ENCODE measurements at places on chromosomes 16 and 17. TPM values are rescaled to one million over a fixed set of nuclear protein-coding genes. Genes with fewer than 3 reads are reported as not detected.

Gene DYNLRB2
- total RNA-seq: not detected

DNA sequence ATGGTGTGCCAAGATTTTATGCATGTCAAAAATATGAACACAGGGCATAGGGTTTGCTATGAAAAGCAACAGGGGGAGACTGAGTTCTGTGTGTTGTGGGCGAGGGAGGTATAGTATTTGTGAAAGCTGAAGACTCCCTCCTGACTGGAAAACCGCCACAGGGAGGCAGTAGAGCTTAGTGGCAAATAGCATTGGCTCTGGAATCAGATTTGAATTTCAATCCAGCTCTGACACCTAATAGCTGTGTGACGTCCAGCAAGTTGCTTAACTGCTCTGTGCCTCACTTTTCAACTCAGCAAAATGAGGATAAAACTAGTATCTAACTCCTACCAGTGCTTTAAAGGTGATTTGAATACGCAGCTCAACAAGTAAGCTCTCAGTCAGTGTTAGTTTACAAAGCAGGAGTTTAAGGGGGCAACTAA, 22.0 kb downstream of the KPNA2 start:
- no peak overlapping the region for H3K27ac ChIP-seq
- no peak for DNase-seq
- no peaks in the 10 kb centered on the region for H3K36me3 ChIP-seq

DNA sequence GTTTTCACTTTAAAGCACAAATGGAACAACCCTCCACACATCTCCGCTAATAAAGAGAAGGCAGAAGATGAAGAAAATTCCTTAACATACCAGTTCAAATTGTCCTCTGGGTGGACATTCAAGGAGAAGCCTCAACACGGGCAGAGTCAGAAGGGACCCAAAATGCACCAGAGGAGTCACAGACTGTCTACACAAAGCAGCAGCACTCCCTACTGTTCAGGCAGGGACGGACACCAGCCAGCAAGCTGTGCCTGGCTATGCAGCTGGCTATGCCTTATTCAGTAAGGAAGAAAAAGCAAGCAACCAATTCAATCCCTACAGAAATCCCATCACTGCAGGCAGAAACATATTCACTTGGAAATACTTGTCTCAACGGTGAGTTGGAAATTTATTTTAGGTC, 8.1 kb downstream of the DNAJC7 start:
- H3K27me3 ChIP-seq: no peaks in the 10 kb centered on the region
- no peak for DNase-seq

DNA sequence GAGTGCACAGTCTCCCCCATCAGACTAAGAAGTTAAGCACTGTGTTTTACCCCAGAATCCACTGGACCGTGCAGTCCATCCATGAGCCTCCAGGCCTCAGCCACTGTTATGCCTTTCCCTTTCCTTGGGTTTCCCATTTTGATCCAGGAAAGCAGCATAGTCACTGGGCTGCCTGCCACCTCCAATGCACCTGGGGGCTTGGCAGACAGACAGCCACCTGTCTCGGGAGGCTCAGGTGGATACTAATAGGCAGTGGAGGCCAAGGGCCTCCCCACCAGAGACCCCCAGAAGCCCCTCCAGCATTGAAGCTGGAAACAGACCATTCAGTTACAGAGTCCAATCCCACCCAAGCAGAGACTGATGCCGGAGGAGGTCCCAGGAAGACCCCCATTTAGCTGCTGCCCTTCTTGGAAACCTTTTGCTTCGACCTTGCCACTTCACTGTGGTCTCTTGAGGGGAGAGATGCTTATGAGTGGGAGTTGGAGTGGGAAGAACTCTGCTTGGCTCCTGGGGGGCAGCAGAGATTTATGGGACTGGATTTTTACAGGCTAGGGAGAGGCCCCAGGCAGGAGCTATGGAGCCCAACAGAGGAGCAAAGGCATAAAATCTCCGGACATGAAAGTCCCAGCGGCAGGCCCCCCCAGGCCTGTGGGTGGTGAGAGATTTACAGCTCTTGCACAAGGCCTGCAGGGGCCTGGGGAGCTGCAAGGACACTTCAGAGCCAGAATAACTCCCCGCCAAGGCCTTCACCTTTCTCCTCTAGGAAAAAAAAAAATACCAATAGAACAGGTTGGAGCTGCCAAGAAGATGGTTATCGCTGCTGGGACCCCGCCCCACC, 12.2 kb upstream of the SP2 start:
- no peaks in the 10 kb centered on the region for H3K36me3 ChIP-seq
- no peaks in the 10 kb centered on the region for H3K27me3 ChIP-seq
- H3K4me1 ChIP-seq: peaks cover 53% of the 10 kb centered on the region
- H3K4me3 ChIP-seq: no peak overlapping the region
- peak overlapping the region; percentile 98 for H3K27ac ChIP-seq

DNA sequence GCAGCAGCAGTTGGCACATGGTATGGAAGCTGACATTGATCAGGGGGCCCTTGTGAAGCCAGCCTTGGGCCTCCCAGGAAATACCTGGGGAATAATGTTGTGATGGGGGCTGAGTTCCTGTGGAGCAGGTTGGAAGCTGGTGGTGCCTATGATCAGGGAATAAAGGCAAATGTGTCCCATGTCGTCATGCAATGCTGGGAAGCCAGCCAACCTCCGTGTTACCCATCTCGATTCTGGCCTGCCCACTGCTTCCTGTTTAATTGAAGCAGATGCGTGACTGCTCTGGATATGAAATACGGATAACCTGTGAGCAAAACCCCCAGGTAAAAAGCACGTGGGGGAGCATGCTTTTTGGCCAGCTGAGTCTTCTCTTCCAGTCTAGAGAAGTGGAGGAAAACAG, 580.4 kb upstream of the HSBP1 start:
- no peaks in the 10 kb centered on the region for H3K4me1 ChIP-seq
- no peaks in the 10 kb centered on the region for H3K36me3 ChIP-seq

DNA sequence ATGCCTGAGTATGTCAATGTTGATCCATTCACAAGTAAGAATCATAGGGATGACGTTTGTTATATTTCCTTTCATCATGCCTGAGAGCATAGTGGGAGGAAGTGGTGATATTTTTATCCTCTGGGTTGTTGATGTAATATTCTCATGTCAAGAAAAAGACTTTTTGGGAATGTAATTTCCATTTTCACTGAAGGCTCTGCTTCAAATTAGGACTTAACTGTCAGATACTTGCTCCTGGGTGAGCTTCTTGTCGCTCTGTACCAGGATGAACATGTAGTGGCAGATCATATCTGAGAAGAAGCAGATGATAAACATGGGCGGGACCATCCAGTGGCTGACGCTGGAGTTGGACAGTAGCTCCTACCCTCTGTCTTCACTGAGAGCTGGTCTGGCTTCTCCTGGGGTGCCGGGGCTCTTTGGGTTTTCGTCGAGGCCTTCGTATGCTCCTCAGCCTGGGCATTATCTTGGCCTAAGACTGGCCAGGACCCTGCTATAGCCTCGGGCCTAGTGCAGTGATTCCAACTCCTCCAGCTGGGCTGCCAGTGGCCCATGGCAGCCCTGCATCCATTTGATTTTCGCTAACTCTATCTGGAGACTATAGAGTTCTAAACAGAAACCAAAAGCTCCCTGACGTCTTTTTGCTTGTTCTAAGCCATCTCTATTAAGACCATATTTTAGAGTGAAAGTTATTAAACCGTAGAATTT, 19.7 kb downstream of the CYB5B start:
- no peaks in the 10 kb centered on the region for H3K4me1 ChIP-seq
- peaks cover 24% of the 10 kb centered on the region for H3K36me3 ChIP-seq
- no peaks in the 10 kb centered on the region for H3K27me3 ChIP-seq

DNA sequence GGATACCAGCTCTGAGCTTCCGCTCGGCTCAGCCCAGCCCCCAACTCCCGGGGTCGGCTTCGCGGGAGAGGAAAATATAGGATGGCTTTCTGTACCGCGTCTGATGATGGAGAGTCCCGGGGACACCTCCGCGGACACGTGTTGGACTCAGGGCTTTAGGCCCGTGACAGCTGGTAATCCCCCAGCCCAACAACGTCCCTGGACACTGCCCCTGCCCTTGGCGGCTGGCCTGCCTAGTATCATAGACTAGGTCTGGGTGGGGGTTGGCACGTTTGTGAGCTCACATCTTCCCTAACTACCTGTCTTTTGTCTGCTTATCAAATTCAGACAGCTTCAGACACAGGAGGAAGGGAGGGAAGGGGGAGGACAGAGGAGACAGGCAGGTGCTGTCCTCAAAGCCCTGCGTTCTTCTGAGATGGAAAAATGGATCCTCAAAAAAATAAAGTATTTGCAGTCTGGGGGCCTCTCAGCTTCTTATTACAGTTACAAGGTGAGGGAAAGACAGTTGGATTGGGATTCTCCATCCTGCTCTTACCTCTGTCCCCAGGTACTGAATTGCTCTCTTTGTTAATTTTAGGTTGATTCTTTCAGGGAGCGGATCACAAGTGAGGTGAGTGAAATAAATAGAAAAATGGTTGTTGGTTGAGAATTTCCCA, 698 bp downstream of the PSME3 start:
- H3K4me3 ChIP-seq: peak overlapping the region; percentile 81
- H3K4me1 ChIP-seq: no peaks in the 10 kb centered on the region
- DNase-seq: no peak
- H3K36me3 ChIP-seq: peaks cover 38% of the 10 kb centered on the region
- H3K27ac ChIP-seq: peak overlapping the region; percentile 90
- no peaks in the 10 kb centered on the region for H3K27me3 ChIP-seq

- H3K4me3 ChIP-seq: no peak overlapping the region
- H3K36me3 ChIP-seq: no peaks in the 10 kb centered on the region
- no peak for DNase-seq
Measured at GRCh38 chr16:46850619-46851555, 19.9 kb upstream of the C16orf87 start.

GRCh38 chr17:41736983-41737679, 2.7 kb upstream of the HAP1 start:
- no peaks in the 10 kb centered on the region for H3K36me3 ChIP-seq
- DNase-seq: no peak
- H3K4me1 ChIP-seq: peaks cover 19% of the 10 kb centered on the region
- no peaks in the 10 kb centered on the region for H3K27me3 ChIP-seq
- H3K27ac ChIP-seq: no peak overlapping the region
- no peak overlapping the region for H3K4me3 ChIP-seq

DNA sequence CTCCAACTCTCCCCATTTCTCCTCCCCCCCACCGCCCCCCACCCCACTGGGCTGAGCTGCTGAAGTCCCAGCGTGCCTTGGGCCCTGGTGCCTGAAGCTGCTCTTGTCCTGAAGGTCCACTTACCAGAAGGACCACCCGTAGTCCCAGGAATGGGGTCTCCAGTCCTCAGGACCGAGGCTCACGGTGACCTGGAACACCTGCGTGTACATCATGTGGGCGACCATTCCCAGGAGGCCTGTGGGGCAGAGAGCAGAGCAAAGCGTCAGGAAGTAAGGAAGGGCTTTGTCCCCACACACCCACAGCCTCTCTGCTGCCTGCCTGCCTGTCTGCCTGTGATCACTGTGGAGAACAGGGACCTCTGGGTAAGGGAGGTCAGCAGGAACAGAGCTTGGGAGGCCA, 218.7 kb downstream of the GSG1L start:
- peak; percentile 30 for DNase-seq
- H3K4me3 ChIP-seq: no peak overlapping the region
- no peaks in the 10 kb centered on the region for H3K4me1 ChIP-seq
- H3K27ac ChIP-seq: no peak overlapping the region

Gene SEPHS2
- total RNA-seq: 47.9 TPM

GRCh38 chr16:9134739-9135138, 43.3 kb downstream of the HAPSTR1 start:
- H3K27ac ChIP-seq: peak overlapping the region; percentile 25
- peaks cover 16% of the 10 kb centered on the region for H3K4me1 ChIP-seq
- H3K4me3 ChIP-seq: no peak overlapping the region
- DNase-seq: peak; percentile 69

DNA sequence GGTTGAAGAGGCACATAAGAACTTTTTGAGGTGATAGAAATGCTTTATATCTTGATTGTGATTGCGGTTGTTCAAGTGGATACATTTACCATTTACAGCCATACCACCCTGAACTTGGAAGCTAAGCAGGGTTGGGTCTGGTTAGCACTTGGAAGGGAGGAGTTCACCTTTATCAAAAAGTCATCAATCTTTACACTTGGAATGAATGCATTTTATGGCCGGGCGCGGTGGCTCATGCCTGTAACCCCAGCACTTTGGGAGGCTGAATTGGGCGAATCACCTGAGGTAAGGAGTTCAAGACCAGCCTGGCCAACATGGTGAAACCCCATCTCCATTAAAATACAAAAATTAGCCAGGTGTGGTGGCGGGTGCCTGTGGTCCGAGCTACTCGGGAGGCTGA, 9.5 kb upstream of the GJD3 start:
- no peak overlapping the region for H3K27ac ChIP-seq
- H3K4me3 ChIP-seq: no peak overlapping the region
- no peaks in the 10 kb centered on the region for H3K4me1 ChIP-seq
- no peaks in the 10 kb centered on the region for H3K36me3 ChIP-seq

DNA sequence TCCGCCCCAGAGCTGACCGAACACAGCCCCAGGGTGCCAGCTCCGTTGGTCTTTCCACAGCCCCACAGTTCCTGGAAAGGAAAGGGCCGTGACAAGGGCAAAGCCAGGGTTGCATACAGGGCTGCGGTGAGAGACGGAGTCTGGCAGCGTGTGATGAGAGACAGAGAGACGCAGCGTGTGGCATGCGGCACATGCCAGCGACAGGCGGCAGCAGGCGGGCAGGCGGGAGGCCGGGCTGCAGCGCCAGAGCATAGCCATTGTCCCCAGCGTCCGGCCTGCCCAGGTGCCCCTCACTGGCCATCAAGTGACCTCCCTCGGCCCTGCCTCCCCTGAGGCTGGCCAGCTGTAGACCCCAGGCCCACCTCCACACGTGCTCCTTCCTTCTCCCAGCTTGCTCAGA, 8.6 kb downstream of the RTN4RL1 start:
- no peak for DNase-seq
- H3K4me3 ChIP-seq: no peak overlapping the region
- no peaks in the 10 kb centered on the region for H3K36me3 ChIP-seq
- no peaks in the 10 kb centered on the region for H3K27me3 ChIP-seq

DNA sequence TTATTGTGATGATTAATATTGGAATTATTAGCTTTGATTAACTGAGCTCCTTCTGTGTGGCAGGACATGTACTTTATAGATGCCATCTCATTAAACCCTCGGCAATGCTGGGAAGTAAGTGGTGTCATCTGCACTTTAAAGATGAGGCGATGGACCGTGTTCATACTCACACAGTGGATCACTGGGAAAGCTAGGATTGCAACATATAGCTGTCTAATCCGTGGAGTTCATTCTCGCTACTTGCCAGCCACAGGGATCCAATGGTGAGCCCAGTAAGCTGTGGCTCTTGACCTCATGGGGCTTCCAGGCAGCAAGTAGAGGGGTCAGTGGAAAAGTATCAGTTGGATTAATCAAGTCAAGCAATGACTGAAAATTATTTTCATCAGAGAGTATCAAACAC, 587.9 kb downstream of the CDH13 start:
- H3K27me3 ChIP-seq: no peaks in the 10 kb centered on the region
- H3K27ac ChIP-seq: no peak overlapping the region
- H3K4me3 ChIP-seq: no peak overlapping the region
- H3K36me3 ChIP-seq: no peaks in the 10 kb centered on the region

Gene HEATR9
- not detected for total RNA-seq

Data from Peyer's patch (tissue), 4 donors.